ENCODE measurements at places on chromosomes 4 and X.

- no peak for ATAC-seq
These were observed 84.4 kb upstream of the FAT1 start for GRCh38 chr4:186807808-186808629.

- ATAC-seq = no peak
These were observed at the start of gene CLCN4 for GRCh38 chrX:10156199-10157031. TSS of gene CLCN4 (plus strand) at chrX:10156975. CDS start at chrX:10185033, 28,058 bp downstream.

- no peak for ATAC-seq
These were observed 207.1 kb downstream of the SOWAHB start for GRCh38 chr4:76690906-76691275.

DNA sequence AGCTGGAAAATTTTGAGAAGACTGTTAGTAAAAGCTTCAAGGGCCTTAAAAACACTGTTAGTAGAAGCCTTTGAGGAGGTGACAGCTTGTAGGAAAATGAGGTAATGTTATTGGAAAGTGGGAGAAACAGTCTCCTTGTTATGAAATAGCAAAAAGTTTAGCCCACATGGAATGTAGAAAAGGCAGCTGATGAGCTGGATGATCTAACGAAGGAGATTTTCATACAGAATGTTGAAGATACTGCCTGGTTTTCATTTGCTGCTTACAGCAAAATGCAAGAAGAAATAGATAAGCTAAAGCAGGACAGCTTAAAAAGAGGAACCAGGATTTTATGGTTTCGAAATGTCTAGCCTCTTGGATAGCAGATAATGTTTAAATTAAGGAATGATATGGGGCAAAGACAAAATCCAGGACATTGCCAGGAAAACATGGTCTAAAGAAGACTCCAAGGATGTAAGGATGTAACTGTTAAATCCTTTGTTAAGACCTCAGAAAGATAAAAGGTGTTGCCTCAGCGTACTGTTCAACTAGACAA is 10.2 kb upstream of the STBD1 start:
- ATAC-seq = no peak

DNA sequence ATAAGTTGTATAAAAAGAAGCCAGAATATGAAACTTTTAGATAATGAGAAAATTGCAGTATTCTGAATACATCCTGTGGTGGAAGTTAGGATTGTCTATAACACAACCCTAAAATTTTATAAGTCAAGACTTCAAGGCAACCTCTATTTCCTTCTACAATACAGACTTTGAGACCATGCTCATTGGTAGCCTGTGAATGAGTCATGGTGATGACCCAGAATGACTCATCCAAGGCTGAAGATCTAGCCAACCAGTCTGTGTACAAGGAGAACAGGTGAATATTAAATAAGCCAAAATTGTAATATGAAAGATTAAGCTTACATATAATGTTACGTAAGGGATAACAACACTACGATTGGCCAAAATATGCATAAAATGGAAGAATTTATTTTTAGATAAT is 475.9 kb upstream of the GALNT7 start:
- no peak for ATAC-seq

- ATAC-seq = no peak
These were observed 227.8 kb downstream of the ADGRL3 start for GRCh38 chr4:61427818-61428495.

DNA sequence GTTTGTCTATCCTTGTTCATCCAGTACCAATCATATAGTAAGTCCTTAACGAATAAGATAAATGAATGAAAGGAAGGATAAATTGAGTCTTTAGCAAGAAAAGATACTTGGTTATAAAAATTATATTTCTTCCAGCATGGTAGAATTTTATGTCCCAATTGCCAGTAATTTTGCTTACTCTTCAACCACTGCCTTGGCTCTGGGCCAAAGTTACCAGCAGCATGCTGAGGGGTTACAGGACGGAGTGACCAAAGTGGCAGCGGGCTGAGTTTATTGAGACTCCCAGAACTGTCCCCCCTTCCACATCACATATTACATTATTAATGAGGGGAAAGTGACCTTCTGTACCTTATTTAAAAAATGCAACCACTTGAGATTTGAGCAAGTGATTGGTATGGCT is 121.7 kb downstream of the RASGEF1B start:
- no peak for ATAC-seq

- no peak for ATAC-seq
These were observed 415.1 kb downstream of the FAM47B start for GRCh38 chrX:35357656-35358055.

GRCh38 chr4:76658231-76659102 is 223.4 kb downstream of the SHROOM3 start:
- ATAC-seq = peak; percentile 46

GRCh38 chr4:148443512-148444295 is 1.5 kb upstream of the NR3C2 start:
- ATAC-seq = no peak

Data from activated T-helper 17 cell treated with anti-CD3 and anti-CD28 coated beads, Interleukin-2, amount 50 U/mL, for 72 hours (primary cell).